ENCODE measurements at places on chromosomes 11 and 22.

DNA sequence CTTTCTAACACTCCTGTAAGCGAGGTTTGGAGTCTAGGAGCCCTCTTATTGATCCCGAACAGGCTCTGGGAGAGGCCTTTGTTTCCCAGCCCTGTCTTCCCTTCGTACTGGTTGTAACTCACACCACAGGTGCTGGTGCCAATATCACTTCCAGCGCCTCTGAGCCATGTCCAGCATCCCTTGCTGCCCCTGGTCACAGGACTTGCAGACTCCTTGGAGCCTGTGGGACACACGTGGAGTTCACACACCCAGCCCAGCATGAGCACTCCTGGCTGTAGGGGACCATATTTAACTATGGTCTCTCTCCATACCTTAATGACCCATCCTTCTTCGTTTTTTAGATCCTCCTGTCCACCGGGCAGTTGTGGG is 2.2 kb downstream of the ZBTB16 start:
- no peak for DNase-seq

DNA sequence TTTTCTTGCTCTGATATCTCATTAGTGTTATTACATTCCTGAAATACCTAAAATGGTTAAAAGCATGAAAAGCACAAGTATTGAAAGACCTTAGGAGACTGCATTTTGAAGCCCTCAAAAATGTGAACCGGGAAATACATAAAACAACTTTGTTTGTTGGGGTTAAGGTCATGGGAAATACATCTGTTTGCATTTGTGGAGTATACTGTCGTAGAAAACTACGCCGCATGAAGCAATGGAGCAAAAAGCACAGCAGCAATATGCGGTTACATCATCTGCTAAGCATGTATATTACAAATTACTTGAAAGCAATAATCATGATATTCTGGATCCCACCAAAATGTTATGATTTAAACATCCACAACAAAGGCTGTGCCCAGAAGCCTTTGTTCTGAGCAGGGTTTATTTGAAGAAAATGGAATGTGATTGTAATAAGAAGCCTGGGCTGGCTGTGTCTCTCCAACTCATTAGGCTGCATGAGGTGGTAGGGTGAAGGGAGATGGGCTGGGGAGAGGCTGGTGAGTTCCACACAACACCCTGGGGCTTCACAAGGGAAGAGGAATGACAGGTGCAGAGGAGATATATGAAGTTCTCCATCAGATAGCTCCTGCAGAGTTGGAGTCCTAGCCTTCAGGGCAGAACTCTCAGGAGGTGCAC is 64.7 kb upstream of the LIN7C start:
- DNase-seq = no peak

GRCh38 chr11:94557421-94557820 is 9.7 kb upstream of the PIWIL4 start:
- DNase-seq = no peak

DNA sequence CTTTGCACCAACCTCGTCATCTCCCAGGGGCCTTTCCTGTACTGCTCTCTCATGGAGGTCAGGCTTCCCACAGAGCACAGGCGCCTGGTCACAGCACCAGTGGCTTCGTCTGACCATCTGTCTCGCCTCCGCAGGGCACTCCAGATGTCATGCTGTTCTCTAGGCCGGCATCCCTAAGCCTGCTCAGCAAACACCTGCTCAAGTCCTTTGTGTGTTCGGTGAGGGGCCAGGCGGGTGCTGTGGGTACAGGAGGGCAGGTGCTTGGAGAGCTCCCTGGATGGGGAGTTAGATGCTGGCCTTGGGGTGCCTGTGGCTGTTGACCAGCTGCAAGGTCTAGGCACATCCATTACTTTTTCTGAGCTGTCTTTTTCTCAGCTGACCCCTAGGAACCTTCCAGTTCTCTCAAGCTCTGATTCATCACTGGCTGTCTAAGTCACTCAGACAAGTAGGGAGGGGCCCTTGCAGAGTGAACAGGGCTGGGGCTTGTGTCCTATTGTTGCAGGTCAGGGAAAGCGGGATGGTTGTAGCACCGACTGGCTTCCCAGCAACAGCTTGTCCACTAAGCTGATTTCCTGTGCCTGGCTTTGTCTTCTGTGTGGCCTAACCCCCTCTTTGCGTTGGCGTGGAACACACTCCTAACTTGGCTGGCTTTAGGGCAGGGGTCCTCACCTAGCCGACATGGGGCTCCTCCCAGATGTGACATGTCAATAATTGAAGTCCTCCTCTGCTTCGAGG is 9.2 kb downstream of the CLDN5 start:
- DNase-seq = no peak

DNA sequence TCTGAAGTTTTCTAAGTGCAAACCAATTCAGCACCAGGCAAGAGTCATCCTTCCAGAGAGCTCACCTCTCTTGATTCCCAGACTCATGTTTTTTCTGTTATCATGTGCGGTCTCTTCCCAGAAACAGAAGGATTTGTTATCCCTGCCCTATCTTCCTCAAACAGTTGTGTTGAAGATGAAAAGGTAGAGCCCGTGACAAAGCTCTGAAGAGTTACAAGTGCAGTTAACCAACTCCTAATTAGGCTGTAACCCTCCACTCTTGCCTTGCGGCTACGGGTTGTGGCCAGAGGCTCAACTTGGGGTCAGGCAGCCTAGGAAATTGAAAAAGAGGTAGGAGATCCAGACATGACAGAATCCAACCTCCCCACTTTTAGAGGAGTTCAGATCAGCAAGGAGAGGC is 76.2 kb upstream of the CADM1 start:
- no peak for DNase-seq

- no peak for DNase-seq
Observed at GRCh38 chr11:72627594-72628281, 46.5 kb downstream of the PDE2A start.

DNA sequence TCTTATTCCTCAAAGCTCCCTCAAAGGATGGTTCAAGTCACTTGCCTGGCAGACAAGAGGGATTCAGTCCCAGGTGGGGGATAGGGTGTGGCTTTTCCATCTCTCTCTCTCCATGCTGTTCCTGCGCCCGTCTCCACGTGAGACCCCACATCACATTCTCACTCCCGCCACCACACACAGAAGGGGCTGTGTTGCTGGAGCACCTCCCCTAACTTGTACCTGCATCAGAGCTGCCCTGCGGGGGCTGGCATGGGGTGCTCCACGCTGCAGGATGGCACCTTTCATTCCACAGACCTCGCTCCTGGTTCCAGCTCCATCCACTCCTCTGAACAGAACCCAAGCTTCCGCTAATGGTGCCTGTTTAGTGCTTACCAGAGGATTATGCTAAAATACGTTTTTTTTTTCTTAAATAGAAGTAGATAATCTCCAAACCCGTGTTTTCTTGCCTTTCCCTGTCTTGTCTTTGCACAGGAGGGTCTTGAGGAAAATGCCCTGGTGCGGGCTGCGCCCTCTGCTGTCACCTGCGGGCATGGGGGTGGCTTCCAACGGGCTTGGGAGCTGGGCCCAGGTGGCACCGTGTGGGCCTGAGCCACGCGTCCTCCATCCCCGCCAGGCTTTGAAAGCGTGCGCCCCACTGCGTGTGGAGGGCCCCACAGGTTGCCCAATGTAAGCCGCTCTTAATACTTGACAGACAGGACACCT is 985.6 kb downstream of the BRD1 start:
- no peak for DNase-seq

GRCh38 chr11:72378704-72379383 is 55.5 kb downstream of the CLPB start:
- no peak for DNase-seq

DNA sequence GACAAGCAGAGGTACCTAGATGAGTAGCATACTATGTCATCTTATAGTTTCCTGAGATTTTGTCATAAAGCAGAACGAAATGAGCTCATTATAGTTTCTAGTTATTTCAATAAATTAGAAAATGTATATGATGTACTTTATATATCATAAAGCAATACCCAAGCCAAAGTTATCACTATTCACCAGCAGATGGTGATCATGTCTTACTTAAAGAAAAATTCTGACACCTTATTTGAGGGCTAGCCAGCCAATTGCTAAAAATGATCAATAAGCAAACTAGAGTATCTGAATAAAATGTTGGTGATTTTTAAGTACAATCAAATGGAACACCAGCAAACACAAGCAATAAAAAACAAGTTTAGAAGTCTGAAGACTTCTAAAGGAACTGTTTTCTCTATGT is 44.1 kb downstream of the RSF1 start:
- no peak for DNase-seq

- no peak for DNase-seq
Observed at GRCh38 chr11:128341280-128342248, 245.8 kb downstream of the ETS1 start.

DNA sequence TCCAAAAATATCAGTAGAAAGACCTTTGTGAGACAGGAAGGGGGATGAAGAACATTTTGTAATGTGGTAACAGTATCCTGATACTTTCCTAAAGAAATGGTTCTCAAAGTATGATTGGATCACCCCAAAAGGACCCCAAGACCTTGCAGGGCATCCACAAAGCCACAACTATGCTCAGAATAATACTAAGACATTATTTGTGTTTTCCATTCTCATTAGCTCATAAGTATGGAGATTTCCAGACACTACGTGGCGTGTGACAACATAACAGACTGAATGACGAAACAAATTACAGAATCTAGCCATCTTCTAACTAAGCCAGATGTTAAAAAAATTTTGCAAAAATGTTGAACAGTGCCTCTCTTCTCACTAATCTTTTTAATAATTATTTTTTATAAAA is 24.9 kb downstream of the CHEK2 start:
- no peak for DNase-seq

DNA sequence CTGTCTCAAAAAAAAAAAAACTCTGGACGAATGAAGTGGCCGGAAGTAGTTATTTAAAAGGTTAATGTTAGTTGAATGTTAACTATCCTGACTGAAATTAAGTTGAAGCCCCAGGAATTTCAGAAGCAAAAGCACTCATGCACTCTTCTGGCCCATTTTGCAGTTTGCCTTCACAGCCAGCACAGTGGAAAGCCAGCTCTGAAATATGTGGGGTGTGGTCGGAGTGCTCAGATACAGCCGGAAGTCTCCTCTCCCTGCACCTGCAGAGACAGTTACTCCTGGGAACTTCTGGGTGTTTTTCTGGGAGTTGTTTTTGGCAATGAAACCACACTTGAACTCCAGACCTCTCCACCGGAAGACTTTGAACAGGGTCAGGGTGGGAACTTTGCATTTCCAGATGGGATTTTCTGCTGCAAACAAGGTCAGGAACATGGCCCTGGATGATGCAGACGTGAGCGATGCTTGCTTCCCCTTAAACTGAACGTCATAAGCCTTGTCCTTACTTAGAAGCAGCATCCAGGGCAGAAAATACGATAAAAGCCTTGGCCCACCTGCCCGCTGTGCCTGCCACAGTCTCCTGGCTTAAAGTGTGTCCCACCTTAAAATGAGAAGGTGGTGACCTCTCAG is 21.5 kb upstream of the CABP2 start:
- DNase-seq = no peak

DNA sequence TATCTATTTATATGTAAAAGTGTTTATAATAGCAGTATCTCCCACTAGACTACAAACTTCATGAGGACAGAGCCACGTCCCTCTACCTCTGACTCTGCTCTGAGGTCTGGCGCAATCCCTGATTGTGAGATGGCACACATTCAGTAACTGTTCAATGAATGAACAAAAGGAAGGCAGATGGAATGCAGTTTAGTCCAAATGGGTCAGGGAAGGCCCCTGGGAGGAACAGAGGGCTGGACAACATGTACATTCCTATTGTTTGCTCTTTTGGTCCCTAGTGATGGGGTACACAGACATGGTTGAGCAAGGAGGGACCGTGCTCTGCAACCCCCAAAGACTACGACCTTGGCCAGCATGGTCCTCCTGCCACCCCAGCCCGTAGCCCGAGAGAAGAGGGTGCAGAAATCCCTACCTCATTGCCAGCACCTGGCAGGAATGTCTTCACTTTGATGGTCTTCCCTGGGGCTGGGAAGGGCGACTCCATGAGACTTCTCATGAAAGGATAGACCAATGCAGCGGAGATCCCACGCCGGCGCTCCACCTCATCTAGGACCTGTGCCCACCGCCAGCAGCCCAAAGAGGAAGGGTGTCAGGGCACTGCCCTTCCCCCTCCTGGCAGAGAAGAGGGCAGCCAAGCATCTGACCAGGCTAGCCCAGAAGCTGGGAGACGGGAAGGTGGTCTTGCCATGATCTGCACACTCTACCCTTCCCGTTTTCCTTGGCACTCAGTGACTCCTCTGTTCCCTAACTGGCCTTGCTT is 24.3 kb downstream of the RPL27A start:
- no peak for DNase-seq

DNA sequence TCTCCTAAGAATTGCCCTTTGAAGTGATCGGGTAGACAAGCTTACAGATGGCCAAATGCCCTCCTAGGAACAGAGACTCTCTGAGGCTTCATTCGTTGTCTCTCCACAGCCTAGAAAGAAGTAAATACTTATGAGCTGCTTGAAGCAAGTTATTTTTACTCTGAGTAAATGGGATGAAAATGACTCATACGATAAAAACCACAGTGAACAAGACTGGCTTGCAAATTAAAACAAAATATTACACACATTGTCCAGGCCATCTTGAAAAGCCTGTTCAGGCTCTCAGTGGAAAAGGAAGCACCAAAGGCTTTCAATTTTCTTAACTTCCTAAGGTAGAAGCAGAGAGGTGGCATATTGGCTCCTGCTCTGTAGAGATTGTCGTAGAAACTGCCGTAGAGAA is 294.2 kb downstream of the NELL1 start:
- DNase-seq = no peak

GRCh38 chr11:103935219-103935618 is 101.2 kb upstream of the DDI1 start:
- no peak for DNase-seq

DNA sequence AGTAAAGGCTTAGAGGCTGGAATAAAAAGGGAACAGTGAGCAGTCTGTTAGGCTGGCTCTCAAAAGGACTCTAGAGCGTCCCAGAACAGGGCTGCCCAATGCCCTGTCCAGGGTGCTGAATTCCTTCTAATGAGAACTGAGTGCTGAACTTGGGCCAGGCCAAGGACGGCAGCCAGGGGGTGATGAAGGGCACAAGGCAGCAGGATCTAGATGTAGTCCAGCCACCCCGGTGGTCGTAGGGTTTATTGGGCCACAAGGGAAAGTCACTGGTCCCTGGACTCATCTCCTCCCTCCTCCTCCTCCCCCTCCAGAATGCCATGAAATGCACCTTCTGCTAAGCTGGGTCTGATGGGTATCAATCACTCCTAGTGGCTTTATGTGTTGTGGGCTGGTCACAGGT is 19.2 kb downstream of the NPTXR start:
- DNase-seq = no peak

GRCh38 chr22:37462983-37463382 is 23.2 kb downstream of the MFNG start:
- no peak for DNase-seq

DNA sequence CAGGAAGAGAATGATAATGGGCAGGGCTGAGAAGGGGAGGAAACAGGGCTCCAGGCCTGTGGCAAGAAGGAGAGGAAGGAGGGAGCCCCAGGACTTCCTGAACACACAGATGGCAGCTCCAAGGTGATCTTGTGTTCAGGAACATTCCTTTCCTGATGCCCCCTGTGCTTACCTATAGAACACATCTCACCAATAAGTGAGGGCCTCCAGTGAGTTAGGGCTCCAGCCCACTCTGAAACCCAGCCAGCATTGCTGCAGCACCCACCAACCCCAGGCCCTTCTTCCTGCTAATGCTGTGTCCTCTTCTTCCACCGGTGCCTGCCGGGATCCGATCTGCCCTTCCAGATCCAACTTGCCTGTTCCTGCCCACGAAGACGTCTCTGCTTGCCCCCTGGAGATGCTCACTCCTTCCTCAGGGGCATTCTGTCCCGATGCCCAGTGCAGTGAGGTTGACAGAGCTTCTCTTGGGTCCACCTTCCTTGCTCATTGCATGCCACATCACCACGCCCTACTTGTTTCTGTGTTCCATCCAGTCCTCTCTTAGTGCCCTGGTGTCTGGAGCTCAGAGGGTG is 17.4 kb downstream of the ANKK1 start:
- no peak for DNase-seq

- DNase-seq = no peak
Observed at GRCh38 chr22:33896154-33896553, 24.1 kb downstream of the LARGE1 start.

All from stimulated activated CD4-positive, alpha-beta T cell treated with anti-CD3 and anti-CD28 coated beads, Interleukin-1b, Interleukin-23, amount 100 ng/mL, for 1 hour (primary cell).